Stimulated activated CD4-positive, alpha-beta T cell treated with anti-CD3 and anti-CD28 coated beads, Interleukin-4, amount 100 ng/mL, for 1 hour (primary cell): ENCODE measurements at places on chromosomes 12 and 14.

DNA sequence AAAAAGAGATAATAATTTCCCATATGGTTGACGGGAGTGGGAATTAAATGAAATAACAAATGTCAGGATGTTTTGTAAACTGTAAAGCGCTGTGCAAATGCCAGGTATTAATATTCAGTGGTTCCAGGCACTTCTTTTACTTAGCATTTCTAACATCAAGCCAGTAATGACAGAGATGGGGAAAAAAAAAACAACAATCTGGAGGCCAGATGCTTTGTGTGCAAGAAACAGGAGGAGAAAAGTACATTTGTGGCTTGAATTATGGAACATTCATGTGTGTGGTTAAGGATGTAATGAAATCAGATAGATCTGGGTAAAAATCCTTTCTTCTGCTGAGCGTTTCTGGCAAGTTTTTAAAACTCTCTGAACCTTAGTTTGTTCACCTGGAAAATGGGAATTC lies 509.6 kb downstream of the FUT8 start:
- DNase-seq, result no peak

- no peak for DNase-seq
Observed at GRCh38 chr12:112344220-112344619, 38.0 kb downstream of the HECTD4 start.

DNA sequence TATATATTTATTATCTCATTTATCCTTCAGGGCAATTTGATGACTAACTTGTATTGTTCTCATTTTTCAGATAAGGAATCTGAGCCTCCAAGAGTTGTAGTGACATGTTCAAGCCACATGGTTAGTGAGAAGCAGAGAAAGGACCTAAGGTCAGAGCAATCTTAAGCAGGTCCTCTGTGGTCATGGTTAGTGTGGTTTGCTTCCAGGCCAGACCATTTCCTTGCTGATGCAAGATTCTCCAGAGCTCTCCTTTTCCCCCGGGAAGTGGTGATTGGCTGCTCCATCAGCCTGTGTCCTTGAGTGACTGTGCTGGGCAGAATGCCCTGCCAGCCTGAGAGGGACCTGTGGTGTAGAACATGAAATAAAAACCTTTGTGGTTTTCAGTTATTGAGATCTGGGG lies 141.3 kb downstream of the KTN1 start:
- no peak for DNase-seq

DNA sequence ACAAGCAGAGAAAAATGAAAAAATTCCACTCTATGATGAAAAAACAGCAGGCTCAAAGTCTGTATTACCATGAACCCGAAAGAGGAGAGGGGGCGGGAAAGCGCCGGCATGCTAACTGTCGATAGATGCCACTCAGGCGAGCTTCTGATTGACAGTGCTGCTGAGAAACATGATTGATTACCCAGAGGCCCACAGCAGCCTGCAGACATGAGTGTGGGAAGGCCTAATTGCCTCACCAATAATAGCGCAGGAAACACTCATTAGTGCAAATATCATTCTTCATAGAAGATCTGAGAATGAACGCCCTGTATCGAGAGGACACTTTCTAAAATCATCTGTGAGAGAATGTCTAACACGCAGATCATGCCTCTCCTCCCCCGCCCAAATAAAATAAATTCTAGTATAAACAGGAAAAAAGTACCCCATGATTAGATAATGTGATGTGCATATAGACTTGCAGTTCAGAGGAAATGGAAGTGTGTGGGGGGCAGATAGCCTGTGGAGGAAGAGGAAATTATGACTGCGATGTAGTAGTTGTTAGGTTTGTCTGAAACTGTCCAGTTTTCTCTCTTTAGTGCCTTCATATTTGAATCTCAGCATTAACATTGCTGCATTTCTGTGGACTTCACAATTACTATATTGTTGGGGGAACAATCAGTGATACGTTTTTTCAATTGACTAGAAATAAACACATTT lies 15.6 kb downstream of the TPH2 start:
- no peak for DNase-seq

- DNase-seq, result no peak
Observed at GRCh38 chr14:70616646-70617045, 16.2 kb upstream of the MED6 start.

DNA sequence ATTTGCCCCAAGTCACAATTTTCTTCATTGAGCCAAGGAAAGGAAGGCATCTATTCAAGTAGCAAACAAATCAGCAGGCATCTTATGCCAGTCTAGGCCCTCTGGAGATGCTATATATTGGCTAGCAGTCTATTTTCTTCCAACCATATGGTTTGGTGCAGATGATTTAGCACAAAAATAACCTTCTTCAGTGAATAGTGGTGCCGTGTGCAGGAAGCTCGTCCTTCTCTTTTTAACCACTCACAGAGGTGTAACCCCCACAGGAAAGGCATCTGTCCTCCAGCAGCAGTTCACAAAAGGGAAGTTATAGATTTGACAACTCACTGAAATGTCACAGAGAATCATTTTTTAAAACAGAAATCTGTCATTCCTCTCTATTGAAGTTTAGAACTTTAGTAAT lies 445.7 kb upstream of the SYT1 start:
- no peak for DNase-seq

DNA sequence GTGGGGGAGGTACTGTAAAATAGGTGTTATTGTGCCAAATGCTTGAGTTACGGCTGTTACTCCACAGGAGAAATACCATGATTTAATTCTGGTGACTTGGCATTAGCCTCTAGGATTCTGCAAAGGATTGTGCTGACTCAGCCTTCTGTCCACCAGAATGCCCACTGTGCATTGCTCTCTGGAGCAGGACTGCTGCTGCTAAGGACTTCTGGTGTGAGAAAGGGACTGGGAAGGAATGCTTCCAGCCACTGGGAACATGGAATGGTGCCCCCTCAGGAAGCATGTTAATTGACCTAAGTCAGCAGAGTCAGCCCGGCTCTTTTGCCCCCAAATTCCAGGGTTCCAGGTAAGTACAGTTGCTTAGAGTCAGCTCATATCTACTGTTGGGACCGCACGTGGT lies 32.9 kb downstream of the ZFHX2 start:
- no peak for DNase-seq

- no peak for DNase-seq
Observed at GRCh38 chr12:1498199-1498740, 96.1 kb downstream of the FBXL14 start.

GRCh38 chr12:3016191-3016590 lies 57.0 kb downstream of the TEAD4 start:
- no peak for DNase-seq

- no peak for DNase-seq
Observed at GRCh38 chr12:21690704-21691368, 33.2 kb upstream of the LDHB start.

GRCh38 chr12:75939016-75939642 lies 92.4 kb downstream of the PHLDA1 start:
- no peak for DNase-seq

GRCh38 chr12:574475-575128 lies 88.6 kb downstream of the NINJ2 start:
- no peak for DNase-seq

DNA sequence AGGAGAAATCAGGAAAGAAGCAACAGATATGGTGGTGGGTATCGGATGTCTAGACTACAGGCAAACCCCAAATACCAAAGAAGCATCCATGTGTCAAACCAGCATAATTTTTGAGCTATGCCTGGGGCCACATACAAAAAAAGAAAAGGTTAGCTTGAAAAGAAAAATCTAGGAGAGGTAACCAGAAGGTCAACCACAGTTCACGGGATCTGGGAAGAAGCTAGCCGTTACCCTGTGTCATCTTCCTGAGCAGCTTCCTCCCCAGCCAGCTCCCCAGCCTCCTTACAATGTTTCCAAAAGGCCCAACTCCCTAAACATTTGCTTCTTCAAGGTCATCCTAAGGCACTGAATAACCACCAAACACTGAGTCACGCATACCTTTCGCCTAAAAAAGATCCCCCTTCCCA lies 3.1 kb downstream of the SINHCAF start:
- no peak for DNase-seq

GRCh38 chr12:124318278-124319020 lies 23.6 kb downstream of the RFLNA start:
- DNase-seq, result no peak

GRCh38 chr12:89862511-89863445 lies 154.1 kb upstream of the ATP2B1 start:
- DNase-seq, result no peak

DNA sequence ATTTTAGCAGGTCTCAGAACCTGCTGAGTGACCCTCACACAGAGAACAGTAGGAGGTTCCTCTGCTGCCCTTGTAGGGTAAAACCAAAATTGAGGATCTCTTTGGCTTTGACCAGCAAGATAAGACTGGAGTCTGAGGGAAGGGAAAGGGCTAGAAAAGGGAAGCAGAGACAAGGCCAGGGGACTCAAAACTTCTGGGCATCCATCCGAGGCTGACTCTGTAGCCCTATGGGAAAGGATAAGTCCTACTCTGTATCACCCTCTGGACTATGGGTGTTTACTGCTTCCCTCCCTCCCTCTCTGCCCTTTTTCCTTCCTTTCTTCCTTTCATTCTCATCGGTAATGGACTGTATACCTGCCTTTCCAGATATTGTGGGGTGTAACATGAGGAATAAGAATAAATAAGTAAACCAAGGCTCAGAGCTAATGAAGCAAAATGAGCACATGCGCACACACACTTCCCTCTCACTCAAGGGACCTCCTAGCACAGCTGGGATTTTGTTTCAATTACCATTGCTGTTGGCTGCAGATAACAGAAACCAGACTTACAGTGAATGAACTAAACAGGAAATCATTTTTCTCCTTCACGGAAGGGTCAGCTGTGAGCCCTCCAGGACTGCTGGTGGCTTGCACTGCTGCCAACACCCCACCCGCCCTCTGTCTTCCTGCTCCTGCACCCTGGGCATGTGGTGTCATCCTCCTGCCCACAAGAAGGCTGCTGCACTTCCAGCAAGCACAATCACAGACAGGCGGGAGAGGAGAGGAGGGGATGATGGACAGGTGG lies 404.4 kb upstream of the CCDC196 start:
- no peak for DNase-seq

- no peak for DNase-seq
Observed at GRCh38 chr12:57118711-57119271, 7.6 kb upstream of the STAT6 start.

DNA sequence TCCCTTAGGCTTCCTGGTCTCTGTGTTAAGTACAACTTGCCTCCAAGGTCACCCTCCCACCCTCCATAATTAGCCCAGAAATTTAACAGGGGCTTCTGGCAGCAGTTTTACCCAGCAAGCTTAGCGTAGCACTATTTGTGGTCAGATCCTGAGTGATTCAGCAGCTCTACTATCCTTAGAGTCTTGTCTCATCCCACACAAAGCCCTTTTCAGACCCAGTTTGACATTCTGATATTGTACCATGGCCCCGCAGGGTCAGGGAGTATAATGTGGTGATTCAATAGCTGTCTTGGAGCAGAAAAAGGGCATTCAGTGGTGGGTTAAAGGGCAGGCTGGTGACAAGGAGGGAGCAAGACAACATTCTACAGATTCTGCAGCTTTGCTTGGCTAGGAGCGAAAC lies 153.8 kb upstream of the DDHD1 start:
- DNase-seq, result no peak

GRCh38 chr12:8819666-8819980 lies 2.8 kb upstream of the A2ML1 start:
- DNase-seq, result no peak

GRCh38 chr14:32134448-32135097 lies 57.5 kb downstream of the ARHGAP5 start:
- DNase-seq, result no peak

DNA sequence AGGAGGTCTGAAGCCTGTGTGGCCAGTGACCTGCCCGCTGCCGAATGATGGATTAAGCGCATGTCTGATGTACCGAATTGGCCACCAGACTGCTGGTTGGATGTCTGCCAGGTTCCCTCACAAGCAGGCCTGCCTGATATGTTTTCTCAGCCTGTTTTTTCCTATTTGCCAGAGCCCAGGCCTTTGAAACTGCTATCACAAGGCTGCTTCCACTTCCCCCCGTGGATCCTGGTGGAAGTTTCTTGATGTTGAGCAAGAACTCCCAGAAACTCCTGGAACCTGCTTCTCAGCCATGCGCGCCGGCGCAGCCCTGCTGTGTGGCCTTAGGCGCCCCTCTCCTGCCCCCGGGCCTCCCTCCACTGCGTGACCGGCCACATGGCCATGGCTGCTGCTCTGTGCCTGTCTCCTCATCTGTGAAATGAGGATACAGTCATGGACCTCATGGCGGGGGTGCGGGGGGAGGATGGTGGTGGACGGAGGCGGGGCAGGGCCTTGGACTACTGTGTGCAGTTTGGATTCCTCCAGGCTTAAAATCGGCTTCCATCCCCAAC lies 56.6 kb downstream of the CALM1 start:
- no peak for DNase-seq

DNA sequence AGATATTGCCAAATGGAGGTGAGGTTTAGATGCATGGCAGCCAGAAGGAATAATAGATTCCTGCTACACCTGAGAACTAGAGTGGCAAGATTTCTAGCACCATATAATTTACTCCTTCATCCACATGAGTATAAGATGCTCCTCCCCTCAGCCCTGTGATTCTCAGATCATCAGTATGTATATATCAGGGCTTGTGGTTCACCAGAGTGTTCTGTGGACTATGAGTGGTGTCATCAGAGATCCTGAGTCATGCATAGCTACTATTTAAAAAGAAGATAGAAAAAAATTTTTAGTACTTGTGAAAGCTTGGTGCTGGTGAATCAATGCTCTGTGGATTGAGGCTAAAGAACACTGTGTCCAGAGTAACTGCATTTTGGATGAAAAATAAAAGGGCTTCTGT lies 285.9 kb downstream of the BMP4 start:
- no peak for DNase-seq

DNA sequence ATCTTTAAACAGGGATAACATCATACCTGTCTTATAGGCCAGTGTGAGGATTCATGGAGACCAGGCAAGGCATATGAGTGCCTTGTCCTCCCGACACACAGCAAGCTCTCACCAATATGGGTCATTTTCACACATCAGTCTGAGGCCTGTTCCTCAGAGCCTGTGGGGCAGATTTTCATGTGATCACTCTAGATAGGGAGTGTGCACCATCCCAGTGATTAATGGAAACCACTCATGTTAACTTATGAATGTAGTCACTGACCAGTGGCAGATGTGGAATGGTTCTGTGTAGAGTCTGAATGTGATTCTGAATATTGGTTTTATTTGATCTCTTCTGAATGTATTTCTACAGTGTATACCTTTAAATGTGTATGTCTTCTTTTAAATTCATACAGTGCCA lies 219.7 kb upstream of the SFSWAP start:
- no peak for DNase-seq

DNA sequence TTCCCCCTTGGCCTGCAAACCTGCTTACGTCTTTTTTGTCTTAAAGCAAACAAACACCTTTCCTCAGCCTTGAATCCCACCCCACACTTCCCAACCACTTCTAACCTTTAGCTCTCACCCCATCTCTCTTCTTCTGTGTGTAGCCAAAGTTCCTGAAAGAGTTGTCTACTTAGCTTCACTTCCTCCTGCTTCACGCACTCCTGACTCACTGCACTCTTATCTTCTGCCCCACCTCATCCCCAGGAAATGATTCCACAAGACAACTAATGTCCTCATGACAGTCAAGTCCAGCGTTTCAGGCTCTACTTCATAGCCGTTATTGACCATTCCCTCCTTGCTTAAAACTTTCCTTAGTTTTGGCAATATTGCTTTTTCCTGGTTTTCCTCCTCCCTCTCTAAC lies 22.4 kb downstream of the EIF2B2 start:
- DNase-seq, result no peak
